ENCODE measurements at places on chromosomes 13 and 19.

GRCh38 chr19:48698046-48698445 is 2.3 kb downstream of the FUT2 start:
- no peak for DNase-seq

DNA sequence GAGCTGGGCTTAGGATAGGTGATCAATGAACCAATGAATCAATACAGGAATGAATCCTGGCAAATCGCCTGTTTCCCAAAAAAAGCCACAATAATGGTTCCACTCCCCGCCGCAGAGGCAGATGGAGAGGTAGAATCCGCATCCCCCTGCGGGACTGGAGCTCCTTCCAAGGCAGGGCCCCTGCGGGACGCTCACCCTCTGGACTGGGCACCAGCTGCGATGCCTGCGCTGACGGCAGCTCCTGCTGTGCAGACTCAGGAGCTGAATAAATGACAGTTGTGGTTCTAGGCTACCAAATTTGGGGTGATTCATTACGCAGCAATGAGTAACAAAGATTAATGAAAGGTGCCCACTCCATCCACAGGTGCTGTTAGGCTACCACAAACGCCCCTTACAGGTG is 8.8 kb upstream of the CDC34 start:
- DNase-seq: no peak

GRCh38 chr13:39942552-39943273 is 287.3 kb downstream of the COG6 start:
- peak; percentile 75 for DNase-seq

- DNase-seq: no peak
Measured at GRCh38 chr19:41540041-41540695, 35.8 kb upstream of the CEACAM21 start.

- DNase-seq: no peak
Measured at GRCh38 chr13:24074678-24075077, 85.8 kb upstream of the SPATA13 start.

- no peak for DNase-seq
Measured at GRCh38 chr19:50557009-50557613, 11.1 kb downstream of the LRRC4B start.

DNA sequence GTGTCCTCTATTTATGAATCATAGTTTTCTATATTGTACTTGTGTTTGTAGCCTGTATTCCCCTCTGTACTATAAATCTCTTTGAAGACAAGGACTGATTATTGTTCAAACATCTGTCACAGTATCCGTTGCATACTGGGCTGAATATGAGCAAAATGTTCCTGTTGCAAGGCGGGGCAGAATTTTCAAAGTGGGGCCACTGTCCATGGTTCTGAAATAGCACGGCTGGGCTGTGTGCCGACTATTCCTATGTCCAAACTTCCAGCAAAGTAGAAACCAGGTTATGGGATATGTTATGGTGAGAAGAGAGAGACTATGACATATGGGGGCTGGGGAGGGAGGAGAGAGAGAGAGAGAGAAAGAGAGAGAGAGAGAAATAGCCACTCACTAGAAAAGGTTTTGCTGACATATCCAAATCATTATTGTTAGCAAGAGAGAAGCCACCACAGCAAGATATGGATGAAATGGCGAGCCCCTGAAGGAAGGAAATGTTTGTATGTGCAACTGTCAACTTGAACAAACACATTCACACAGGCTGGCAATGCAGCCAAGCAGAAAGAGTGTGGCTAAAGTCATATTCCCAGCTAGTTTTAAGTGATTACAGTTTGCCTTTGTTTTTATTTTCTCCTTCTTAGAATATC is 107.0 kb upstream of the GPR12 start:
- peak; percentile 25 for DNase-seq

- DNase-seq: peak; percentile 7
Measured at GRCh38 chr13:41811588-41812021, 149.3 kb downstream of the VWA8 start.

DNA sequence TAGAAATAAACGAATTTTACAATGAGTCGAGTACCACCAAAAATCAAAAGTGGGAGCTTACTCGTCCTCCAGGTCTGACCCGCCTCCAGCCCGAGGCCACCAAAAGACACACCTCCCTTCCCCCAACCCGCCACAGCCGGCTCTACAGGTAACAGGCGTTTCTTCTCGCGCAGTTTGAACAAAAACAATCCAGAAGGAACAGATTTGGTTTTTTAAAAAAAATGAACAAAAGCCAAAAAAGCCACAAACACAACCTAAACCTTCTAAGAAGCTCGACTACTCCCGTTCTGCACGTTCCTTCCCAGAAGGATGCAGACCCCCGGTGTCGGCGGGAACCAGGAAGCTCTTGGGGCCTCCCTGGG is 671 bp downstream of the ZDHHC20 start:
- DNase-seq: peak; percentile 67

GRCh38 chr13:101522607-101523006 is 70.1 kb downstream of the ITGBL1 start:
- no peak for DNase-seq

DNA sequence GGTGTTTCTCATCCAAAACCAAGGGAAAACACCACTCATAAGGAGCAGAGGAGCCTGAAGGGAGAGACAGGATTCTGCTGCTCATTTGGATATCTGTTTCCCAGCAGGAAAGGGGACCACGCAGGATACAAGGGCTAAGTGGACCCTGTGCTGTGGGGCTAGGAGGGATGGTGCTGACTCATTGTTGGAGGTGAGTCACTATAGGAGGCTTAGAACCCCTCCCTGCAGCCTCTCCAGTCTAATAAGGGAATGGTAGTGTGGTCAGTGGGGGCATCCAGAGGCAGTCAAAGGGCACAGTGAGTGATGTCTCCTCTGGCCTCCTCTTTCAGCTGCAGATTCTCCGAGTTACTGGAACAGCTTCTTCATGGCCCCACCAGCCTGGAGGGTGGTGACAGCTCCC is 442.3 kb downstream of the TUBA3C start:
- no peak for DNase-seq

GRCh38 chr19:38583219-38583984 is 34.4 kb downstream of the MAP4K1 start:
- peak; percentile 78 for DNase-seq
